Sigmoid colon (tissue), 7 donors: ENCODE measurements at places on chromosomes 7 and 10. TPM values are rescaled to one million over a fixed set of nuclear protein-coding genes. Genes with fewer than 3 reads are reported as not detected.

- no peak for DNase-seq
- no peak overlapping the region for H3K27ac ChIP-seq
- H3K4me1 ChIP-seq: no peaks in the 10 kb centered on the region
- H3K4me3 ChIP-seq: no peak overlapping the region
Measured at GRCh38 chr7:44269417-44269816, 56.0 kb downstream of the CAMK2B start.

DNA sequence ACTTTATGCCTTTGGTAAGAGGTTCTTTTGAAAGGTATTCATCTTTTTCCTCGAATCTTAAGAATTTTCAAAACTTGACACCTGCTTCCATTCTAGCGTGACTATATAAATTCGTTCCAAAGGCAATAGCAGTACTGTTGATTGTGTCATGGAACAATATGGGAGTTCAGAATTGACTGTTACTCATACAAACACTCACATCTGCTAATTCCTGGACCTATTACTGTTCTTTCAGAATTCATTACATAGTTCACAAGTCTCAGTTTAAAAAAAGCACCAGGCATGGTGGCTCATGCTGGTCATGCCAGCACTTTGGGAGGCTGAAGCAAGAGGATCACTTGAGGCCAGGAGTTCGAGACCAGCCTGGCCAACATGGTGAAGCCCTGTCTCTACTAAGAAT lies 80.9 kb downstream of the CACNB2 start:
- H3K27ac ChIP-seq: no peak overlapping the region
- no peaks in the 10 kb centered on the region for H3K4me1 ChIP-seq
- H3K27me3 ChIP-seq: no peaks in the 10 kb centered on the region

Gene MBL2
- not detected for total RNA-seq

DNA sequence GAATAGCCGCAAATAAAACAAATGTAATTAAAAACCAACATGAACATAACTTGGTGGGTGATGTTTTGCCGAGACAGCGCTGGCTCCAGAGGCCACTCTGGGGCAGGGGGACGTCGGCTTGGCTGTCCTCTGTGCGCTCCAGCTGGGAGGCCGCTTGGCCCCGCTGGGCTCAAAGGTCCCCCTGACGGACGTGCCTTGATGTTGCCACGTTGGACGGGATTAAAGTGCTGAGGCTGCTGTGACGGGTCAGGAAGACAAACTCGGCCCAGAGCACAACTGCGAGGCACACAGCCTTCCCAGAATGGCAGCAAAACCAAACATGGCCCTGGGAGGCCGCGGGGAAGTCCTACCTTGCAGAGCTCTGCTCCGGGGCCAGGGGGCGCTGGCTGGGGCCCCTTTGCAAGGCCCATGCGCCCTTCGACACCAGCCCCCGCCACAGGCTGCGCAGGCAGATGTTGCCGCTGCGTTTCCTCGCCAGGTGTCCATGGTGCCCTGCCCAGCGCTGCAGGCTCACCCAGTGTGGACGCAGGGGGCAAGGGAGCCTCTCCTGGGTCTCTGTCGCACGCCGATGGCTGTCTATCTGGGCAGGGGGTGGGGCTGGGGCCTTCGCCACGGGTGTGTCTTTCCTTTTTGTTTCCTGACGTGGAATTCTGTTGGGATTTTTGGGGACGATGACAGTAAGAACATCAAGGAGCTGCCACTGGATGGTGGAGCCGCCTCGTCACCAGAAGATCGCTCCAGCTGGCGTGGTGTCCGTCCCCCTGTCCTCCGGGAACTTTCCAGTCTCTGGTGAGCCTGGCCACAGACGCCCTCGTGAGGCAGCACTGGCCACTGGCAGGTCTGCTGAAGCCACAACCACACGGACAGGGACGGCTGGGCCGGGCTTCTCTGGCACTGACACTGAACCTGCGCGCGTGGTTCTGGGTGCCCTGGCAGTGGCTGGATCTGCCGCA lies 99.6 kb upstream of the DIP2C start:
- peaks cover 27% of the 10 kb centered on the region for H3K4me1 ChIP-seq
- no peak overlapping the region for H3K27ac ChIP-seq
- H3K27me3 ChIP-seq: no peaks in the 10 kb centered on the region

- H3K4me1 ChIP-seq: no peaks in the 10 kb centered on the region
- no peak overlapping the region for H3K4me3 ChIP-seq
- no peak for DNase-seq
- no peaks in the 10 kb centered on the region for H3K27me3 ChIP-seq
Measured at GRCh38 chr10:13201132-13201531, 33.0 kb downstream of the UCMA start.

DNA sequence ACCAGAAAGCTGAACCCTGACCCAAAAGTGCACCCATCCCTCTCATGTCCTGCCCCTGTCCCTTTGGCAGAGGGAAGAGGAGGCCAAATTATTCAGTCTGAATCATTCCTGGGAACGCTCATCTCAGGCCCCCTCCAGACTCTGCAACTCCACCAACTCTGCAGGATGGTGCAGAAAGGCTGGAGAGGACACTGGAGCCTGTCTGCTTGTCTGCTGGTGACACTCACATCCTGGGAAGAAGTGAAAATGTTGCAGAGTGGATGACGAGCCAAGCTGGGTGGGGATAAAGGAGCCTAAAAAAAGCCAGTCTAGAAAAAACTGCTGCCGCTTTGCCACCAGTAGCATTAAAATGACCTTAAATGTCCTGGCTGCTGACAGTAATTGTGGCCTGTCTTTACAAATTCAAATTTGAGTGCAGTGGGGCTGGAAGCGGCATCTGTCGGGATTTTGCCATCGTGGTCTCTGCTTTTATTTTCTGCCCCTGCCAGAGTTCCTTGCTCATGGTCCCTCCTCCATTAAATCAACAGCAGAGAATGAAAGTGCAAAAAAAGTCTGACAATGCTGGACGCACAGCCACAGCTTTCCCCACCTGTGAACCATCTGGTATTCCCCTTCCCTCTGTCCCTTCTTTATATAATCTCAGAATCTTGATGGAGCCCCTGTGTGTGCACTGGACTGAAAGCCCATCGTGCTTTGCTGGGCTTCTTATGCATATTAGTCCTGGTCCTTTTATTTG lies 63.9 kb downstream of the STK17A start:
- no peaks in the 10 kb centered on the region for H3K27me3 ChIP-seq
- no peak for DNase-seq
- H3K4me1 ChIP-seq: peaks cover 60% of the 10 kb centered on the region
- peak overlapping the region; percentile 93 for H3K27ac ChIP-seq
- no peak overlapping the region for H3K4me3 ChIP-seq
- H3K36me3 ChIP-seq: peaks cover 3% of the 10 kb centered on the region

GRCh38 chr10:119945805-119946204 lies 53.3 kb downstream of the SEC23IP start:
- H3K36me3 ChIP-seq: peaks cover 12% of the 10 kb centered on the region
- no peak overlapping the region for H3K27ac ChIP-seq
- H3K4me1 ChIP-seq: no peaks in the 10 kb centered on the region
- DNase-seq: no peak

DNA sequence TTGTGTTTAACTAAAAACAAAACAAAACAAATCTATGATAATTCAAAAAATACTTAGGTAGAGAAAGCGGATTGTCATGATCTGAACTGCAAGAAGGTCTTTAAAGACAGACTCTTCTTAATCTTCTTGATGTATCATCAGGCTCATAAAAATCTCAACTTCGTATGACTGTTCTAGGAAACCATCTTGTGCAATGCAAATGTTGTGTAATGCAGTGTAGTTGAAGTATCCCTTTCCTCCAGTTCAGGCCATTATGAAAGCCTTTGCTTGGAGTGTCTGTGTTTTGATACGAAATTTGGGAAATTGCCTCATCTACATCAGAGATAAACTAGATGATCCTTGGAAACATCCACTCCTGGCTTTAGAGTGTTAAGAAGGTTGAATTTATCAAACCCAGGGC lies 30.9 kb downstream of the CDK1 start:
- H3K27me3 ChIP-seq: no peaks in the 10 kb centered on the region
- no peak overlapping the region for H3K4me3 ChIP-seq
- H3K36me3 ChIP-seq: no peaks in the 10 kb centered on the region
- H3K4me1 ChIP-seq: peaks cover 15% of the 10 kb centered on the region
- no peak for DNase-seq

- peak overlapping the region; percentile 81 for H3K4me3 ChIP-seq
- DNase-seq: peak; percentile 92
- peaks cover 20% of the 10 kb centered on the region for H3K36me3 ChIP-seq
- no peaks in the 10 kb centered on the region for H3K27me3 ChIP-seq
- peak overlapping the region; percentile 96 for H3K27ac ChIP-seq
Measured at GRCh38 chr10:103659674-103660363, 166.3 kb downstream of the NEURL1 start.
